ENCODE measurements at places on chromosomes 4 and X.

GRCh38 chr4:107453987-107454386, 266.0 kb downstream of the PAPSS1 start:
- no peak for DNase-seq

DNA sequence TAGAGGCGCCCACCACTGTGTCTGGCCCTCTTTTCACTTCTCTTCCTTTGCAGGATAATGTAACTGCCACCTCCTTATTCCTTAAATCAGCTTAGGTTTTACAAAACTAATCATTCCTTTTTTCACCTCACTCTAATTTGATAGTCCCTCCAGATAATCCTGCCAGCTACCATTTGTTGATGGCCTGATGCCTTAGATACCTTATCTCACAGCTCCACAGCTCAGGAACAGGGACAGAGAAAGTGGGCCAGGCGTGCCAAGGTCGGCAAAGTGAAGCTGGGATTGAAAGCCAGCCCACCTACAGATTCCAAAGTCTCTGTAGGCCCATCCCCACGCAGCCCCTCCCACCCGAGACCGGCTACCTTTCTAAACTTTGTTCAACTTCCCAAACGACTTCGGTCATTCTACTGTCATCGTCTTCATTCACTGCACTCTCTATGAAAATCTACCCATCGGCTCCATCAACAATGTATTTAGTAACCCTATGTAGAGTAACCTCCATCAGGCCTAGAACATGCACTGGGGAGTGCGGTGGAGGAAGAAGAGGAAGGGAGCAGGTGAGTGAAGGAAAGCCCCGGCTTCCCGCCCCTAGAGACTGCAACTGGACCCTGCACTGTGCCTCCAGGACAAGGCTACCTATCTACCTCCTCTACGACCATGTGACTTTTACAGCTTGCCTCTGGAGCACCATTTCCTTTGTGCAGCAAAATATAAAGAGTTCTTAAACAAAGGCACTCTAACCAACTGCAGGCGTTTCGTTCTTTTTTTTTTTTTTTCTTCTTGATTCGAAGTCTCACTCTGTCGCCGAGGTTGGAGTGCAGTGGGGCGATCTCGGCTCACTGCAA, 1.5 kb downstream of the CASP6 start:
- DNase-seq: no peak

DNA sequence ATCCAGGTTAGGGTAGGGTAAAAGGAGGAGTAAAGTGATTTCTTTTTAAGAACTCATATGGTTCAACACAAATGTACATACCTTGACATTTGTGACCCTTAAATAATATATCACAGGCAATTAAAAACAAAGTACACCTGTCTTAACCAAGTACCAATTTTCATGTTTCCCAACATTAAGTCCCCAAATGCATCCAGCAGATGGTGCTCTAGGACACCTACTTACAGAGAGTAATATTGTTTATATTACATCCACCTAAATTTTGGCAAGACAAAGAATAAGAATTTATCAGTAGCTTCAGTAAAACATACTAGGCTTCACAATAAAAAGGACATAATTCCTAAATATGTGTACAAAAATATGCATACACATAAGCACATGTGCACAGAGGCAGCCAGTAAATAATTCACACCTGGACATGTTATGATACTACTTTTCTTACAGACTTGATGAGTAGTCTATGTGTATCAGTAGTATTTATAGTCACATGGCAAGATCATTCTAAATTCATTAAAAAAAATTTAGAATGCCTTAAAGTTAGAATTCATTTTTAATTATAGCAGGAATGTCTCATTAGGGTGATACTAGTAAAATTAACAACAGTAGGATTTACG, 219.7 kb downstream of the DCLK2 start:
- DNase-seq: no peak

- no peak for DNase-seq
These were observed 355.8 kb downstream of the MAPK10 start for GRCh38 chr4:86004030-86004429.

- peak; percentile 21 for DNase-seq
These were observed 74.1 kb downstream of the NBDY start for GRCh38 chrX:56802921-56803849.

GRCh38 chr4:125833-126232, 1.5 kb downstream of the ZNF718 start:
- DNase-seq: no peak

- DNase-seq: no peak
These were observed 17.9 kb downstream of the SMARCA5 start for GRCh38 chr4:143531380-143531779.

GRCh38 chrX:31580227-31580626, 508.4 kb upstream of the FTHL17 start:
- DNase-seq: no peak

DNA sequence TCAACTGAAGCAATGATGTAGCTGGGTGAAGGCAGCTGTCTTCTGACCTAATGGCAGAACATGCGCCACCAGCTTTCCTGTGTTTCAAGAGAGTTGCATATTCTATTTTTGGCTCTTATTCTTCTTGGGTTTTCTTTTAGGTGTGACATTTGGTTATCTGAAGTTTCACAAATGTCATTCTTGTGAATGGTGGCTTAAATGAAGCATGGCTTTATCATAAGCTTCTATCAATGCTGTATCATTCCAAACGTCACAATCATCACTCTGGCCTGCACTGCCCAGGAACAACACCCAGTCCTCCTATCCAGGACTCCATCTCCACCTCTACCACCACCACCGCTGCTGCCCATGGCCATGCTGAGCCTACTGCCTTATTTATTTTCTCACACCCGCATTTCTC, 69.7 kb upstream of the WWC2 start:
- DNase-seq: no peak

- no peak for DNase-seq
These were observed 180.4 kb upstream of the MID1 start for GRCh38 chrX:10800796-10801195.

DNA sequence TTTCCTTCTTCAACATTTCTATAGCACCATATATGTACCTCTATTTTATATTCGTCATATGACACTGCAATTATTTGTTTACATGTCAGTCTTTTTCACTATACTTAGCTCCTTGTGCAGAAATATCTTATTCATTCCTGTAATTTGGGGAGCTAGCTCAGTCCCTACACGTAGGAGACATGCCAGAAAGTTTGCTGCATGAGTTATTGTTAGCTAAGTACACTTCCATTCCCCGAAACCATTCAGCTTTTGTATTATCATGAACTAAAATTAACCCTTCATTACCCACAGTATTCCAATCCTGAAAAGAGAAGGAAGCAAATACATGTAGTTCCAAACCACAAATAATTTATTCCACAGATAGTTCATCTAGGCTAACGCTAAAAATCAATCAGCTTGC, 10.2 kb downstream of the CBR4 start:
- DNase-seq: no peak

- DNase-seq: no peak
These were observed 1840.1 kb downstream of the PCDH7 start for GRCh38 chr4:32560306-32560705.

DNA sequence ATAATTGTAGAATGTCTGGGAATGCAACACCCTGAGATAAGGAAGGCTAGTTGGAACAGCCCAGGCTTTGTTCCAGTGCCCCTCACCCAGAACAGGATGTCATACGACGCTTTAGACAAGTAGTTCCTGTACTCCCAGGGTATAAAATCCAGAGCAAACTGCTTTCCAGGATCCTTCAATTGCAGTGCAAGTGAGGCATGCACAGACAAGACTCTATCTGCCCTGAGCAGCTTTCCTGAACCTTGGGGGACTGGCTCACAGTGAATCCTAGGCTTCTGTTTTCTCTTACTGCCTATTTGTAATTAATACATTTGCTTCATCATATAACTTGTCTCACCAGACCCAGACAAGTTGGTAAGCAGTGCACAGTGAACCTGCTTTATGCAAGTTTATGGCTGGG, 48.4 kb upstream of the IL9R start:
- no peak for DNase-seq

DNA sequence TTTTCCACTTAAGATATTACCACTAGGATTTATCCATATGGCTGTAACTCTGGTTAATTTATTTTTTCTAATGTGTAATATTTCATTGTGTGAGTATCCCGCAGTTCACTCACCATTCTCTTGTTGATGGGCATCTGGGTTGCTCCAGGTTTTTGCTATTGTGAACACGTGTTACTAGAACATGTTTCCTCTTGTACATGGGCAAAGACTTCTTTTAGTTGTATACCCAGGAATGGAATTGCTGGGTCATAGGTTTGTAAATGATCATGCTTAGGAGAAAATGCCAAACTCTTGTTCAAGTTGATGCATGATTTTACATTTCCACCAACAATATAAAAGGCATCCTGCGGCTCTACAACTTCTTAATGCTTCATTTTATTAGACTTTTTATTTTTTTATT, 26.8 kb downstream of the SYNPO2 start:
- no peak for DNase-seq

- DNase-seq: no peak
These were observed 639.0 kb downstream of the CENPC start for GRCh38 chr4:66906314-66906713.

DNA sequence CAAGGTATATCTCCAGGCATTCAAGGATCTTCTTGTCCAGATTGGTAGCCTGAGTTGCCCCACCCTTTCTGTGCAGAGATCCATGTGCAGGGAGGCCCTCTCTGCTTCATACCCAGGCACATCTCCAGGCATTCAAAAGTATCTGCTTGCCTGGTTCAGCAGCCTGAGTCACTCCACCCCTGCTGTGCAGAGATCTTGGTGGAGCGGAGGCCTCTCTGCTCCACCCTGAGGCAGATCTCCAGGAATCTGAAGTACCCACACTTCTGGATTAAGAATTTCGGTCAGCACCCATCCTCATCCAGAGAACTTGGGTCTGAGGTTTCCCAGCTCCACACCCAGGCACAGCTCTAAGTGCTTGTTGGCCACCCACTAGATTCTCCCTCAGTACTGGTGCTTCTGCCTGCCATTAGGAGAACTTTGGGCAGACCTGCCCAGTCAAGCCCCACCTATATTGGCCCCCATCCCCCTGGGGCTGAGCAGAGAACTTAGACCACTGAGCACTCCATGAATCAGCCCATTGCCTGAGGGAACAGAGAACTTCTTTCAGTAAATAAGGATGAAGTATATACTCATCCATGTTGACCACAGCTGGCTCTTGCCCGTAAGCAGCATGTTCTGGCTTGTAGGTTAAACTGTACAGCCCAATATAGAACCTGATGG, 199.5 kb upstream of the ZCCHC13 start:
- no peak for DNase-seq

- DNase-seq: no peak
These were observed 43.0 kb upstream of the KCNIP4 start for GRCh38 chr4:21991562-21991961.

All from stimulated activated CD8-positive, alpha-beta memory T cell treated with anti-CD3 and anti-CD28 coated beads, Interleukin-12 subunit alpha, Interleukin-12 subunit beta, amount 100 ng/mL, for 1 hour (primary cell).